ENCODE measurements at places on chromosomes 13 and 19.

DNA sequence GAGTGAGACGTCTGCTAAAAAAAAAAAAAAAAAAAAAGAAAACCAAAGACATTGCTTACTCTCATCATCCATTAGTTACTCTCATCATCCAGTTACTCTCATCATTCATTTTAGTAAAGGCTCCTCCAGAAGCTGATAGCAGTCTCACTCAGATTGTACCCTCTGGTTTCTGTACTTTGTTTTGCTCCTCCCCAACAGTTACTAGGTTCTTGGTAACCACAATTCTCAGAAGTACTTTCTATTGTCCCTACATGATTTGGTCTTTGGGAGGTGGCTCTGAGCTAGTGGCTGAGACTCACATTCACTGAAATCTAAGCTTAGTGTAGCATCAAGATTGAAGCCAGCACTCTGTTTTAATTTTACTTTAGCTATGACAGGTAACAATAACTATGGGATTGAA lies 14.3 kb downstream of the ERICH4 start:
- DNase-seq: no peak

GRCh38 chr19:45526143-45526542 lies 18.9 kb downstream of the VASP start:
- no peak for DNase-seq

- DNase-seq: no peak
Measured at GRCh38 chr13:50617134-50617721, 226.3 kb downstream of the DLEU7 start.

DNA sequence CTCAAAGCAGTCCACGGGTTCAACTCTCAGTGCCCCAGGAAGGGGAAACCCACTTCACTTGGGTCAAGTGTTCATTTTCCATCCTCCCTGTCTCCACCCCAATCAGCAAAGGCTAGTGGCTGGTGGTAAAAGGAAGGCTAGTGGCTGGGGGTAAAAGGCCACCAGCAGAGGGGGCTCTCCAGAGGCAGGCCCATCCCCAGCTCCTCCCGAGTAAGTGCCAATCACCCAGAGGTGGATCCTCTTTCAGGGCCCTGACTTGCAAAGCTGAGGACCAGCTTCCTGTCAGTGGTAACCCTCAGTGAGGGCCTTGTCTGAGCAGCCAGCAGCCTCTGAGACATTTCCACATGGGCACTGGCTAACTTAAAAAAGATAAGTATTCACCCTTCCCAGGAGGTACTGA lies 22.0 kb upstream of the TPT1 start:
- DNase-seq: no peak

- no peak for DNase-seq
Measured at GRCh38 chr13:74040200-74040599, 94.0 kb downstream of the KLF12 start.

DNA sequence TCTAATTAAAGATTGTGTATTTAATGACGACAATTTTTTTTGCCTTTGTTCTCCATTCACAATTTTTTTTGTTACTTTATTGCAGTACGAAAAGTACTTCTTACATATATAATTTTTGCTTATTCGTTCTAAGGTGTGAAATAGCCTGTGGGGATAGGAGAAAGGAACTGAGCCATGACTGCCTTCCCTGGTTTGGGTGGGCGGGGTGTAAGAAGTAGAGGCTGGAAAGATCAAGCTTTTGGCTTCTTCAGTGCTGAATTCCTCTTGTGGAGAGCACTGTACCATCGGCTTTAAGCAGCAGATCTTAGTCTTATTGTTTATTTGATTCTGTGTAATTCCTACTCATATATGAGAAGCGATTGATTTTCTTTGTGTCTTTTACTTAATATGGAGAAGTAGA lies 115.8 kb downstream of the NBEA start:
- DNase-seq: no peak

- no peak for DNase-seq
Measured at GRCh38 chr13:25702386-25702785, 330.6 kb downstream of the ATP8A2 start.

DNA sequence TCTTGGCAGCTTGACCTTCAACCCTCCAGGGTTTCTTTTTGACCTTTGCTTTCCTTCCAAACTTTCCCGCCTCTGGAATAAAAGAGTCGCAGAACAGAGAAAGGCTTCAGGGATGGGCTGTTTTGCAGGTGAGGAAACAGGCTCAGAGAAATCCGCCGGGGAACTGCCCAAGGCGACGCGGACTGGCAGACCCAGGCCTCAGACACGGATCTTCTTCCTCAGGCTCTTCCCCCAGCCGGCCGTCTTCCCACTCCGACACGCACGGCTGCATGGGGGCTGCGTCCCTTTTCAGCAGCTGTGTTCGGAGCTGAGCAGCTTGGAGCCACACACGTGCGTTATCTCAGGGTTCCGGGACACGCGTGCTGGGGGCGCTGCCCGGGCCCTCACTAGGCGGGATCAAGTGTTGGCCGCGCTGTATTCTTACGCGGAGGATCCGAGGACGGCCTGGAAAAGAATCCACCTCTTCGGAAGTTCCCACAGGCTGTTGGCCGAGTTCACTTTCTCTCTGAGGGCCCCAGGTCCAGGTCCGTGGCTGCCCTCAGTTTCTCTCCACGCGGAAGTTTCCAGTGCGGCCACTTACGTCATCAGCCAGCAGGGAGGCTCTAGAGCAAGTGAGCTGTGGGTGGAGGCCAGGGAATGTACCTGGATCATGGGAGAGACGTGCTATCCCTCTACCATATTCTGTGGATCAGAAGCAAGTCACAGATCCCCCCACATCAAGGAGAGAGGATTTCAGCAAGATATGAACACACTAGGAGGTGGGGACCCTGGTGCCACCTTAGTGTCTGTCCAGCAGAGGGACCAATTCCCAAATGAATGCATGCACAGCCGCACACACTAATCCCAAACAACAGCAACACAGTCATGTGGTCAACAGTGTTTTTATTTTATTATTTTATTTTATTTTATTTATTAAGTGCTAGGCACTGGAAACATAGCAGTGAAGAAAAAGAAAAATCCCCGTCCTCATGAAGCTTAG lies 100.4 kb downstream of the ING1 start:
- no peak for DNase-seq

DNA sequence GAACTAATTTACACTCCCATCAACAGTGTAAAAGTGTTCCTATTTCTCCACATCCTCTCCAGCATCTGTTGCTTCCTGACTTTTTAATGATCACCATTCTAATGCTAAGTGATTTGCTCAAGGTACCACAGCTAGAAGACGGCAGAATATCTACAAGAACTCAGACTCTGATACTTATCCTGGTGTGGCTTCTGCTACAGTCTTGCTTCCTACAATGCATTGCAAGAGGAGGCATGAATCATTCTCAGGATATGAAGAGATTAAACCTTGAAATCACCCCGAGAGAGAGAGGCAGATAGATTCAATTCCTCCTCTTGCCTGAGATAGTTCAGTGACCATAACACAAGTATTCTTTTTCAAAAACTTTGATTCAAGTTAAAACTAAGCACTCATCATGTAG lies 306.4 kb downstream of the TBC1D4 start:
- no peak for DNase-seq

- no peak for DNase-seq
Measured at GRCh38 chr13:114152831-114153371, 20.5 kb upstream of the RASA3 start.

DNA sequence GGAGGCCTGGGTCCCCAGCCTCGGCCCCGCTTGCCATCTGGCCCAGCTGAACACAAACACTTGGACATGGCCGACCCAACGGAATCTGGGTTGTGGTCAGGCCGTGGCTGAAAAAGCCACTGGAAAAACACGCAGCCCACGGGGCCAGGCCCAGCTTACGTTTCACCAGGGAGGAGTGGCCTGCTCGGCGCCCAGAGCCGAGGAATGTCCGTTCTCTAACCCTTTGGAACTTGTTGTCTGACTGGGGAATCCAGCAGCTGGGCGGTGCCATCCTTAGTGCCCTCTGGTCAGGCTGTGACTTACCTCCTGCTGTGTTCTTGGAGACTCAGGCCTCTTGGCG lies 13.8 kb downstream of the CILP2 start:
- DNase-seq: no peak

- DNase-seq: no peak
Measured at GRCh38 chr19:10335352-10335985, 2.1 kb upstream of the RAVER1 start.

DNA sequence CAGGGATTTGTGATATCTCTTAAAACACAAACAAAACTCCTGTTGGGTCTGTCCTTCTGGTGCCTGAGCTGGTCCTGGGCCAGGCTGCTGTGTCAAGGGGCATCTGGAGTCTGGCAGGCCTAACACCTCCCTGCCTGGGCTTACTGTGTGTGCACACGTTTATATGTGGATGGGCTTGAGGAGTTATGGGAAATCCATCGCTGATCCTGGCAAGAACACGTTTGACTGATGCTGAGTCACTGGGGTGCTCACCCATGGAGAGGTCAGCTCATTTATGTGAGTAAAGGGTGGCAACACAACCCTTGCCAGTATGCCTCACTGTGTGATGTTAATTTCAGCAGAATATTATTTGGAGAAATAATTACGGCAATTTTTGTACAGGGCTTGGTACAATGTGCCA lies 44.5 kb upstream of the PCDH8 start:
- DNase-seq: no peak

- DNase-seq: no peak
Measured at GRCh38 chr19:4575267-4576015, 16.0 kb upstream of the SEMA6B start.

DNA sequence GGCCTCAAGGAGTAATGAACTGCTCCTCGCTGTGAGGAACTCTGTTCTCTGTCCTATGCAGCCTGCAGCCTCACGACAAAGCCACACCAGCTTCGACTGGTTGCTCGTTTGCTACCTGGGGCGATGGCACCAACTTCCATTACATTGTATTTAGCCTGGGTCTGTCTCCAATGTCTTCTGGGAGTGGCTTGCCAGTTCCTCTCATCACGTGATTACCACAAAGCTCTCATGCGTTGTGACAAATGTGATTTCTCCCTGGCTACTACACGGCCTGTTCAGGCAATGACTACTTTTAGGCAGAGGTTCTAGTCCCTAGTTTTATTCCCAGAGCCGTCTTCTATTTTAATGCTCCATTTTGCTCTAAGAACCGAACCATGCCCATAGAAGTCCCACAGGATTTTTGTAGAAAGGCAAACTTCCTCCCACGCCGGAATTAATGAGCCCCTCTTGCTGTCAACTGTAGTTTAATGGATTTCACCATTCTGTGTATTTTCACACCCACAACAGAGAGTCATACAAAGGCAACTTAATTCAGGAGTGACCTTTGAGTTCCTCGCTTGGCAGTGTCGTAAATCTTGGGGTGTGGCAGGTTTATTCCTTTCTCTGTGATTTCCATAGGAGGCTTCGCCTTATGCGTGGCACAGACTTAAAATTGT lies 351.9 kb downstream of the EFNB2 start:
- DNase-seq: no peak

DNA sequence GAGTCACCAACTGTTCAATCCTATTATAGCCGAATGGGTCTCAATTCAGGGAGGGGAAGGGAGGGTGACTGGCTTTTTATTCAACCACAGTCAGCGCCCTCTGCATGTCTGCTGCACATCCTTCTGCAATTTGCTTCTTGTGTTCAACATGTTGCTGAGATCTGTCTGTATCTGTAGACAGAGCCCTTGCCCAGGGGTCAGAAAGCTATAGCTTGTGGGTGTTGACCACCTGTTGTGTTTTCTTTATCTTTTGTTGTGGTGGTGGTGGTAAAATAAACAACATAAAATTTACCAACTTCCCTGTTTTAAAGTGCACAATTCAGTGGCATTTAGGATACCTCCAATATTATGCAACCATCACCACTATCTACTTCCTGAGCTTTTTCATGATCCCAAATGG lies 12.2 kb downstream of the PPP1R12C start:
- DNase-seq: no peak

DNA sequence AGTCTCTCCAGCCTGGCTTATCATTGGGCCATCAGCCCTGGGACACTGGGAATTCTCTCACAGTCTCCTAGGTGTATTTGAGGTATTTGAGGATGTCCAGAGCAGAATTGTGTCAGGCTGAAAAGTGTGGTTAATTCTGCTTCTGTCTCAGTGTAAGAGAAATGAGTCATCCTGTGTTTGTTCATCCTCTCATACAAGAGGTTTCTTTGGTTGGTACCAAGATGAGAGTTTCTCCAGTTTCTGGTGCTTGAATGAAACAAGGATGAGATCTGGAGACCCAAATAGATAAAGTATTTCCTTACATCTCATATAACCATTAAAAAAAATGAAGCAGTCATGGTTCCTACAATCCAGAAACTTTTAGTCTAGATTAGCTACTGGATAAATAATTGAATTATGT lies 7.7 kb downstream of the ZNF253 start:
- DNase-seq: no peak

DNA sequence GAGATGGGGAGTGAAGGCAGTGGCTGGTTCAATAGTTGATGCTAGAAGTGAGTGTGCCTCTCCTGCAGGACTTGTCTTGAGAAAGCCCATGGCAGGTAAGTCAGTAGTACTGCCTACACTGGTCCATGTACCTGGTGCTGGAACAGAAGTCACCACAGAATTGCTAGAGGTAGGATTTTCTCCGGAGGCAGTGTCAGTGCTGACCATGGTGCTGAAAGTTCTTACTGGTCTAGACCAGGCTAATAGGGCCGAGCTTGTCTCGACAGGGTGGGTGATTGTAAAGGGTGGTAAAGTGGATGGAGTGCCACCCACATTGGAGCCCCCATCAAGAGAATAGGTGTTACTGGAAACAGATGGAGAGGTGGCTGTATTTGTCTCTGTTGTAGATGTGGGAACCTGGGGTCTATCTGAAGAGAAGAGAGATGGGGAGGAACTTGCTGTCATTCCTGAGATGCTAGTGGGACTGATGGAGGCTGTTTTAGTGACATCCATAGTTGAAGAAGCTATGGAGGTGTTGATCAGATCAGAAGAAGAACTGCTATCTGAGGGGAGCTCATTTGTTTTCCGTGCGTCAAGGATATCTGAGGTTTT lies 36.6 kb downstream of the MUC16 start:
- DNase-seq: no peak

GRCh38 chr13:107824635-107825034 lies 390.7 kb downstream of the LIG4 start:
- DNase-seq: no peak

Data from esophagus squamous epithelium (tissue), 5 donors.